Purkinje cell (primary cell): ENCODE measurements at places on chromosomes 6 and 20. TPM values are rescaled to one million over a fixed set of nuclear protein-coding genes. Genes with fewer than 3 reads are reported as not detected.

ARMH2 gene
- polyA plus RNA-seq, result not detected in 2 replicates

GRIK2 gene
- 12.0 and 15.1 TPM in 2 replicates for polyA plus RNA-seq

RIPPLY2 gene
- polyA plus RNA-seq, result 45.2 and 54.9 TPM in 2 replicates

GSTA2 gene
- not detected in 2 replicates for polyA plus RNA-seq

SOX4 gene
- polyA plus RNA-seq, result 3.1 and 3.5 TPM in 2 replicates

MACROD2 gene
- 36.7 and 37.2 TPM in 2 replicates for polyA plus RNA-seq
